GM12892 (cell line): ENCODE measurements at places on chromosomes 1 and 21.

- peak; percentile 44 for DNase-seq
Measured at GRCh38 chr1:233614173-233614742, 352 bp downstream of the KCNK1 start.

DNA sequence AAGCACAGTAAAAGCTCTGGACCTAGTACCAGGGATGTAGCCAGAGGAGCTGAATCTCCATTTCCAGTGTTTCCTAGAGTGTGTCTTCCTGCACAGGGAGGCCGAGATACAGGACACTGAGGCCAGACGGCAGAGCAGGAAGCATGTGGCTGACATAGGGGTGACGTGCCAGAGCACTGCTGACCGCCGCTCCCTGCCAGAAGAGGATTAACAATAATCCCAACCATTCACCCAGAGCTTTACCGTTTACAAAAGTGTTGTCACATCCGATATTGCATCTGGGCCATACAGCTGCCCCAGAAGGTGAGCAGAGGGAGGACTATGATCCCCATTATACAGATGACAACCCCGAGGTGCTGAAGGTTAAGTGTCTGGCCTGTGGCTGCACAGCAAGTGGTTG lies 5.8 kb upstream of the CLDN19 start:
- no peak for DNase-seq

GRCh38 chr1:110012100-110012780 lies 22.2 kb upstream of the STRIP1 start:
- DNase-seq = no peak

DNA sequence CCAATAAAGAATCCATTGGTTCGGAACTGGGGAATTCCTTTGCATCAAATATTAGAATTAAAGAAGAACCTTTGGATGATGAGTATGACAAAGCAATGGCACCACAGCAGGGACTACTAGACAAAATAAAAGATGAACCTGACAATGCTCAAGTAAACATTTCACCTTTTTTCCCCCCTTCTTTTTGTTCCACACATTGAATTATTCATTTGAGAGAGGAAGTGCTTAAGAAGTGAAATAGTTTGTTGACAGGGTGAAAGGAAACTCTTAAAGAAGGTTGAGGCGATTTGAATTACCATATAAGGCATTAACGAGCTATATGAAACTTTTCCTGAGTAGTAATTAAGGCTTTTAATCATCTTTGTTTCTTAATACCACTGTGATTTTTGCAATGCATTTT lies 93.1 kb downstream of the ZMYM4 start:
- DNase-seq = no peak

- no peak for DNase-seq
Measured at GRCh38 chr1:17544776-17545350, 5.4 kb downstream of the ARHGEF10L start.

GRCh38 chr1:42456754-42457089 lies 379 bp downstream of the PPCS start:
- DNase-seq = peak; percentile 65

DNA sequence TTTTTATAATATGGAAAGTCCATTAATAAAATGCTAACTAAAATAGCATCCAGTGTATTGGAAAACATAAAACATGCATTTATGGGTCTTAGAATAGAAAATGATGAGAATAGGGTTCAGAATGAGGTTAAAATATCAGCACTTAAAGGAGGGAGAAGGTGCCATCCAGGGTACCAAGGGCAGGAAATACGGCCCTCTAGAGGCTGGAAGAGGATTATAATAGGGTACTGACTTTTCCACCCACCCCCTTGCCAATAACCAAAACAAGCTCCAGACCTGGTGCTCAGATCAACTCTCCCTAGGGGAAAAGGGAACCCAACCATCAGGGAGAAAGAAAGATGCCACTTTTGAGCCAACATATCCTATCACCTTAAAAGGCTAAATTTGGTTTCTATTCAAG lies 26.7 kb downstream of the ASTN1 start:
- DNase-seq = no peak

GRCh38 chr1:86382878-86383277 lies 13.2 kb downstream of the ODF2L start:
- DNase-seq = no peak

- no peak for DNase-seq
Measured at GRCh38 chr1:182681568-182681912, 2.8 kb downstream of the RGS8 start.

DNA sequence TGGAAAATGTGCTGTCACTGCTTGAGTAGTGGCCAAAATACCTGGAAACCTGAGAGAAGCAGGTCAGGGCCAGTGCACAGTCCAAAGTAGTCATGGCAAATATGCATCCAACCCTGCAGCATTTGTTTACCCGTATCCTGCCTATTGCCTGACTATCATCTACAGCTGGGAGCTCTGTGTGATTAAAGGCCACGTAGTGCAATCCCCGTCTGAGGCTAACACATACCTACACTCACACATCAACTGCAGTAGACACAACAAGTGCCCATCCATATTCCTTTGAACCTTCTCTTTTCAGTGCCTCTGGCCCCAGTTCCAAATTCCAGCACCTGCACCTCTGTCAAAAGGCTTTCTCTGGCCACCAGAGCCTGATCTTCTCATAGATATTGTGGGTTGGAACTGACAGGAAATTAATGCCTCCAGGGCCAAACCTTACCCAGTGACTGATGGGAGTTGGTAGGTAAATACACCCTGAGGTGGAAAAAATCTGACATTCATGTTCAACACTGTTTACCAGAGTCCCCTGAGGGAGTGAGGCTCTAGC lies 383.0 kb downstream of the SETD4 start:
- no peak for DNase-seq

DNA sequence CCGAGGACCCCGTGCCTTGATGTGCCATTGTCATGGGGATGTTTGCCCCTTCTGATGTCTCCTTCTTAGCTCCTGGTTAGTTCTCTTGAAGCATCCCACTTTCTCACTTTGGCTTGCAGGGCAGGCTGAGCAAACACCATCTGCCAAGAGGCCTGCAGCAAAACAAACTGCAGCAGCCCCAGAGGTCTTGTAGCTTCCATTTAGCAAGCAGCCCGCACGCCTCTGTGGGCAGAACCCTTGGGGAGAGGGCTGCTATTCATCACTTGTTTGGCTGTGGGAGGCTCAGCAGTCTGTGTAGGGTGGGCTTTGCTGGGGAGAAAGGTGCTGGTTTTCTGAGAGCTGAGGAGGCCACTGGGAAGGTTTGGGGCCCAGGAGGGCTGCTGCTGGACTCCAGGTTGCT lies 56.7 kb downstream of the KCNC4 start:
- DNase-seq = no peak

DNA sequence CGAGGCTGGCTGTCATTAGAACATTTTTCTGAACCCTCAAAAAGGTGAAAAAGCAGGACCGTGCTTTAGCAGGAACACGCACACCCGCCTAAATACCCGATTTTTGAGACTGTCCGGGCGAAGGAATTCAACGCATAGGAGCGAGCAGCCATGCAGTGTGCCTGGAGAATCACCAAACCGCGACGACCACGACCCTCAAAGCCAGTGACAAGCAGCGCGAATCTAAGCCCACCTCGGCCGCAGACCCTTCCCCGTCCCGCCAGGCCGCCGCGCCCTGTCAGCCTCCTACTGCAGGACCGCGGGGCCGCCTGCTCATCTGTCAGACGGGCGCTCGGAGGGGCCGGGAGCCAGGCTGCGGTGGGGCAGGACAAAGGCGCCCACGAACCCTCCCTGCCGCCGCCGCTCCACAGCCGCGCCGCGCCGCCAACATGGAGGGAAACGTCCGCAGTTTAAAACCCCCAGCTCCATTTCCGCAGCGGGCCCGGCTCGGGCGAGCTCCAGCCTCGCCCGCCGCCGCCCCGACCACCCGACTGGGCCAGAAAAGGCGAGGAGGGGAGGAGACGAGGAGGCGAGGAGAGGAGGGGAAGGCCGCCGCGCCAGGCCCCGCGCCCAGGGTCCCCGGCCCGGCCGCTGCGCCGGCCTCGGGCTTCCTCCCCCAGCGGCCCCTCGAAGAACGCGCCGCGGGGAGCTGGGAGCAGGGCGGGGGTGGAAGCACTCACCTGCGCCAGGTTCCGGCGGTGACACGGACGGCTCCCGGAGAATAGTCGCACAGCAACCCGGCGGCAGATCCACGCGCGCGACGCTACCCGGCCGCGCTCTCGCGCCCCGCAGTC lies at the start of gene LBR:
LBR (minus strand) TSS at position 804 of the 833 bp plus-strand sequence. CDS start 3,963 bp downstream, outside the sequence.
- no peak for DNase-seq

- no peak for DNase-seq
Measured at GRCh38 chr21:44752671-44753235, 41.4 kb upstream of the TSPEAR start.

DNA sequence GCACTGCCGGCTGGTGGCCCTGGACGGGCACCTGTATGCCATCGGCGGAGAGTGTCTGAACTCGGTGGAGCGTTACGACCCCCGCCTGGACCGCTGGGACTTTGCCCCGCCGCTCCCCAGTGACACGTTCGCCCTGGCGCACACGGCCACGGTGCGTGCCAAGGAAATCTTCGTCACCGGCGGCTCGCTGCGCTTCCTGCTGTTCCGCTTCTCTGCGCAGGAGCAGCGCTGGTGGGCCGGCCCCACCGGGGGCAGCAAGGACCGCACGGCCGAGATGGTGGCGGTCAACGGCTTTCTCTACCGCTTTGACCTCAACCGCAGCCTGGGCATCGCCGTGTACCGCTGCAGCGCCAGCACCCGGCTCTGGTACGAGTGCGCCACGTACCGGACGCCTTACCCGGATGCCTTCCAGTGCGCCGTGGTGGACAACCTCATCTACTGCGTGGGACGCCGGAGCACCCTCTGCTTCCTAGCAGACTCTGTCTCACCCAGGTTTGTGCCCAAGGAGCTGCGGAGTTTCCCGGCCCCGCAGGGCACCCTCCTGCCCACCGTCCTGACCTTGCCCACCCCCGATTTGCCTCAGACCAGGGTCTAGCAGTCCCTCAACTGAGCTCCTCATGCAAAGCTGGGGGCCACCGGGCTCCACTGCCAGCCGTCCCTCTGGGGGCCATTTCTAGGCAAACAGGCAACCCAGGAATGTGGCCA lies 2.1 kb downstream of the KLHDC7A start:
- DNase-seq = no peak

GRCh38 chr1:86084998-86085397 lies 71.6 kb downstream of the COL24A1 start:
- no peak for DNase-seq

GRCh38 chr1:160993544-160994193 lies 27.3 kb downstream of the F11R start:
- no peak for DNase-seq

DNA sequence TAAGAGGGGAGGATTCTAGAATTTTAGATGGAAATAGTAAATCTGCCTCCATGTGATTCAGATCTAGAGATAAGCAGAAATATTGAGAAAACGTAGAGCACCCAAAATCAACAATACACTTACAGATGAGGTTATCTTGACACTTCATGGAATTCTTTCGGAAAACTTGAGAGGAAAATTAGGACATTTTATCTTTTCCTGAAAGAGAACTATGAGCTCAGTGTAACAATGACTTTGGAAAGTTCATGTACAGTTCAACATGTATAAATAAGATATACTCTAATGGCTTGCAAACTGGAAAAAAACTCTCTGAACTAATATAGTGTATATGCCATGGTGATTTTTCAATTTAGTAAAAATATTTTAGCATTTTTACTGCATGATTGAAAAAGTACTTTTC lies 338.1 kb upstream of the NEGR1 start:
- DNase-seq = no peak

DNA sequence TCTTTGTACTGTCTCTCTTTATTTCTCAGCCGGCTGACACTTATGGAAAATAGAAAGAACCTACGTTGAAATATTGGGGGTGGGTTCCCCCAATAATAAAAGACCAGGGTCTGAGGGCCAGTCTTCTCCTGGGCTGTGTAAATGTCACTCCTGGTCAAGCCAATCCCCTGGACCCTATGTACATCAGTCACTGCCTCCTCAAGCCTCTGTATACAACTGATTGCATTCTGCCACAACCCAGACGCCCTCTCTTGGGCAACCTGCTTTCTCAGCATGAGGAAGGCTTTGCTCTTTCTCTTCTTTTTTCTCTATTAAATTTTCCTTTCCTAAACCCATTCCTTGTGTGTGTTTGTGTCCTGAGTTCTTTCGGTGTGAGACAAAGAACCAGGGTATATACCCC lies 84.1 kb upstream of the SERBP1 start:
- DNase-seq = no peak
